ENCODE measurements at places on chromosomes 7 and 10.

DNA sequence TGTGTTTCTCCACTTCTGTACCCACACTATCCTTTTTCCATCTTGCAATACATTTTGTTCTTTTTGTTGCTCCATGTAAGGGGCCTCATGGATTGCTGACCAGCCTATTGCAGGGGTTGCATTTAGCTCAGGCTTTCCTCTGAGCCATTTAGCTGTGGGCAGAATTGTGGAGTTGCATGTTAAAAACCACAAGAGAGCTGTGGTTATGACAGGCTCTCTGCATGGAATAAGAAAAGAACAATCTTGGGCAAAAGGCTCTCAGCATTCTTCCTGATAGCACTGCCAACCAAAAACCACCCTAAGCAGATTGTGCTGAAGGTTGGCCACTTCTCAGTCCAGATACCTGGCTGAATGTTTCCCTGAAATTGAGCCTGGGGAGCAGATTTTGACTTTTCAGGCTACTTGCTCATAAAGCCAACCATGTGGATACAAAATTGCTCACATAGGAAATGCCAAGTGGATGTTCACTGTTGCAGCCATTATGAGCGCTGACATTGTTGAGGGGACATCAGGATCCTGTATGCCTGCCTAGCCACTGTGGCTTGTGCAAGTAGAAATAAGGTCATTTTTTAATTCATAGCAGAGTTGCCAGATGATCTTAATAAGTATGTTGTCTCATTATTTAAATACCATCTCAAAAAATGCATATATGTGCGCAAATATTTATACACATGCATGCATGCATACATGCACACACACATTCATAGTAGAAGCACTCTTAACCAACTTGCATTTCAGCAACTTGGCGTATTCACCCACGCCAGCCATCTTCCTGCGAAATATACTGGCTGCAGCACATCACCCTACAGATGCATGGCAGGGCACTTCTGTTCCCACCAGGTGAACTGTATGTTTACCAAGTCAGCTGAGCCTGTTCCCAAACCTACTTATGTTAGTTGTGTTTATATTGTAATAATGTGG is 695.4 kb downstream of the LRMDA start:
- DNase-seq = no peak

DNA sequence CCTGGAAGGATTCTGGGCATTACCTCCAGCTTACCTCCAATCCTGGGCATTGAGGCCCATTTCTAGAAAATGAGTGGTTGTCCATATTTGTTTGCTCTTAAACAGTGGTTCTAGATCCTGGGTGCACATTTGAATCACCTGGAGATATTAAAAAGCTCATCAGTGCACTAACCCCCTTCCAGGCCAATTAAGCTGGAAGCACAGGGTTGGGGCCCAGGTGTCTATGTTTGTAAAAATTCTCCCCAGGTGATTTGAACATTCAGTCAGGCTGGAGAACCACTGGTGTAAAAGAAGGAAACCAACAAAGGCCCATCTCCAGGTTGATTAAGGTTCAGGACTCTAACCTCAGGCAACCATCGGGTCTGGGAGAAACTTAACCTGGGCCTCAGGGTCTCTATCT is 102.6 kb upstream of the NANOS1 start:
- no peak for DNase-seq

- DNase-seq = no peak
These were observed 1.1 kb downstream of the NDUFB2 start for GRCh38 chr7:140697447-140698143.

GRCh38 chr7:134339475-134339874 is 22.7 kb upstream of the SLC35B4 start:
- no peak for DNase-seq

- no peak for DNase-seq
These were observed 169.3 kb upstream of the MAGI2 start for GRCh38 chr7:79622781-79623180.

DNA sequence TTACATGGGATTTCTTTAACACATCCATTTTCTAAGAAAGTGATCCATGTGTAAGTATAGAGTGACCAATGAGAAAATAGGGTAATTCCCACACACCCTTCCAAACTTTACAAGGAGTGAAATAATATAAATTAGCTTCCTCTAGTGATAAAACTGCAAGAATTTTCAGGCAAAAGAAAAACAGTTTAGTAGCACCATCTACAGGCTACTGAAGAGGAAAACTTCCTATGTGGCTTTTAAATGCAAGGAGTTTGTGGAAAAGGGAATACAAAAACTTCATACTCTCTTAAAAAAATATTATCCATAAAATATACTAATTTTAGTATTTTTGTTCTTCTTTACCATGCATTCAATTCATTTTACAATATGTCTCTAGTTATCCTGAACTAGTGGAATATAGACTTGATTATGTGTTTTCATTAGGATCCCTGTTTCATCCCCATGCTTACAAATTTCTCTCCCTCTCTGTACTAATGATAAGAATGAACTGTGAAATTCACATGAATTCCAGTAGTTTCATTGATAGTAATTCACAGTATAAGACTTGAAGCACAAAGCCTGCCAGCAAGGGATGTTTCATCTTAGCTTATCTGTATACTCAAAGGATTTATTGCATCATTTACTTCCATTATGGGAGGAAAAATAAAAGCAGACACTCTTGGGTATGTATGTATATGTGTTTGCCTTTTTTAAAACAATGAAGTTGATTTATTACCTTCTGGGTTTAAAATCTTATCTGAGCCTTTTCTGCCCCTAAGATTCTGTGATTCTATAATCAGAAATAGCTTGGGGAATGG is 442.9 kb downstream of the AUTS2 start:
- no peak for DNase-seq

DNA sequence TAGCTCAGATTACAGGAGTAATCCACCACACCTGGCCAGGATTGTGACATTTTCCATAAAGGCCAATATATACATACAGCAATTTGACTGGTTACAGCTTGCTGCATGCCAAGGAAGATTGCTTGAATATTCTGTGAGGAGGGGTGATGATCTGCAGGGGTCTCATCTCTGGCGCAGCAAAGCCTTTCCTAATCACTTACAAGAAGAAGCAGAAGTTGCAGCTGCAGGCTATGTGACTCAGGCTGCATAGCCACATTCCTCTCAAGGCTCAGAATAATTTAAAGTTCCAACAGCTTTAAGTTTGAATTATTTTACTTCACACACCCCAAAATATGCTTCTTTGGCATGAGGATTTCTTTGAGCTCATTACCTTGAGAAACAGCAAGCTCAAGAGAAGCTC is 11.4 kb upstream of the RASGEF1A start:
- DNase-seq = no peak

DNA sequence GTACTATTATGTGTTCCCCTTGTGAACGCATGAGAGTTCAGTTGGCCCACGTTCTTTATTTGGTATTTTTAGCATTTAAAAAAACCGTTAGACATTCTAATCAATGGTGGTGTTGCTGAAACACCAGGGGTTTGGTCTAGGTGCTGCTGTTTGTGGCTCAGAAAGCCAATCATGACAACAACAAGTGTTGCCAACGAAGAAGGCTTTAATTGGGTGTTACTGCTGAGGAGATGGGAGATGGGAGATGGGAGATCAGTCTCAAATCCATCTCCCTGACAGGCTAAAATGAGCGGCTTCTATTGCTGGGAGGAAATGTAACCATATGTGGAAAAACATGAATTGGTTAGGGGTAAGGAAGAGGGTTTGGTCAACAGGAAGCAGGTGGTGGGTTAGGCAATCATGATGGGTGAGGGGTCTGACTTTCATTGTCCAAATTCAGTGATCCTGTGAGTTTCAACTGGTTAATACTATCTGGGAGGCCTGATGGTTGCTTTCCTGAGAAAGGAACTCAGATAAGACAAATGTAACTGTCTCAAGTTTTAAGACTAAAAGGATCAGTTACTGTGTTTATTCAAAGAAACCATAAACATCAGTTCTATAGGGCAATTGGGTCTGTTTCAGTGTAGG is 4.6 kb upstream of the ZNF425 start:
- DNase-seq = no peak

DNA sequence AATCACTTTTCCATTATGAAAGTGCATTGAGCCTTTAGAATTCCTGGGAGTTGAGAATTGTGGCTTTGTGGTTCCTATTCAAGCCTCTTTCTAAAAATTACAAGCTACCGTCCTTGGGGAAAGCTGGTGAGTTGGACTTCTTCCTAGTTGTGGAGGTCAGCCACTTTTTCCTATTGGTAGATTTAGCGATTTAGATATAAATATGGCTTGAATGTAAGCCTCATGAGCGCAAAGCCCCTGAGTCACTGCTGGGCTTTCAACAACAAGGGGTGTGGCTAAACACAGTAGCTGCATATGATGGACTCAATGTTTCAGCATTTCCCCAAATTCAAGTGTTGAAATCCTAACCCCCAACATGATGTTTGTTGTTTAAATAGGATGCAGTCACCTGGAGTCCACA is 150.0 kb upstream of the IGFBP3 start:
- DNase-seq = no peak

GRCh38 chr10:114777415-114777814 is 44.2 kb upstream of the FHIP2A start:
- no peak for DNase-seq

GRCh38 chr7:130191791-130192190 is 13.4 kb downstream of the TMEM209 start:
- no peak for DNase-seq

GRCh38 chr7:22569586-22570321 is 69.8 kb upstream of the STEAP1B start:
- no peak for DNase-seq

GRCh38 chr7:89813081-89813480 is 341.2 kb upstream of the STEAP1 start:
- DNase-seq = no peak

- DNase-seq = no peak
These were observed 448.8 kb downstream of the GRM8 start for GRCh38 chr7:126803990-126804389.

GRCh38 chr7:112136271-112137008 is 69.8 kb downstream of the DOCK4 start:
- DNase-seq = no peak

DNA sequence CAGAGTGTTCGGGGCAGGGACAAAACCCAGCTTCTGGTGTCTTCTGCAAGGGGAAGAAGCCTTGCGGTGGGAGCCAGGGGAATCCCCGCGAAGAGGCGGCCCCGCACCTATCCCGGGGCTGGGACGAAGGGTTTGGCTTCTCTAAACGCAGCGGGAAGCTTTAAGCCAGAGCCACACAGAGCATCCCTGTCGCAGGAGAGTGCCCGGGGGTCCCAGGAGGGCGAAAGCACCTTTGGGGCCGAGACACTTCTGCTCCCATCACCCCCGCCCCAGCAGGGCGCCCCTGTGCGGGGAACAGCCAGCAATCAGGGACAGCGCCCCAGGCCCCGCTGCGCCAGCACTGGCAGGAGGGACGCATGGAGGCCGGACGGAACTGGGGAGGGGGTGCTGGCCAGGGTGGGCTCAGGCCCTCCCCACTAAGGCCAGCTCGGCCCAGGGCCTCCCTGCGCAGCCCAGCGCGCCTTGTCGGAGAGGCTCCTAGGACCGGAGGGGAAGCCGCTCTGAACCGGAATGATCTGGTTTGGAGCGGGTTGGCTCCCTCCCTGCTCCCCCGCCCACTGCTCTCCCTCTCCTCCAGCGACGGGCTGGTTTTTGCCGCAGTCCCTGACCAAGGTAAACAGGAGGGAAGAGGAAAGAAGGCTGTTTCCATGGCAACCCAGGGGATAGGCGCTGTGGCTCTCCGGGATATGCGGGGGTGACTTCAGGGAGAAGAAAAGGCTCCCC is 63.9 kb downstream of the TMEM209 start:
- peak; percentile 55 for DNase-seq

DNA sequence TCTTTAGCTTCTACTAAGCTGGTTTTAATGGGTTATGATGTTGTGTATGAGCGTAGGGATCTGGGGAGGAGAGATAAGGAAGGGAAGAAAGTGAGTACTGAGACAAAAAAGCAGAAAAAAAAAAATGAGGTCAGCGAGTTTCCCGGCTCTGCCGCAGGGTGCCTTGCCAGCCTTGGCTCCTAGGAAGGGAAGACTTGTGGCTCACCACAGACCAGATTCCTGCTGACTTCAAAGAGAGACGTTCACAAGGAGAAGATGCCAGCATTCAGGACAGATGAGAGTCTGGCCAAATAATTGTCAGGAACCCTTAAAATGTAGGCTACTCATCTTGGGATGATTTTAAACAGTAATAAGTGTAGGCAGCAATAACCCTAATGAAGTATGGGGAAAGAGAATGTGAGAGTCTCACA is 11.4 kb upstream of the FAS start:
- no peak for DNase-seq

GRCh38 chr7:15459018-15459615 is 102.7 kb downstream of the AGMO start:
- DNase-seq = no peak

DNA sequence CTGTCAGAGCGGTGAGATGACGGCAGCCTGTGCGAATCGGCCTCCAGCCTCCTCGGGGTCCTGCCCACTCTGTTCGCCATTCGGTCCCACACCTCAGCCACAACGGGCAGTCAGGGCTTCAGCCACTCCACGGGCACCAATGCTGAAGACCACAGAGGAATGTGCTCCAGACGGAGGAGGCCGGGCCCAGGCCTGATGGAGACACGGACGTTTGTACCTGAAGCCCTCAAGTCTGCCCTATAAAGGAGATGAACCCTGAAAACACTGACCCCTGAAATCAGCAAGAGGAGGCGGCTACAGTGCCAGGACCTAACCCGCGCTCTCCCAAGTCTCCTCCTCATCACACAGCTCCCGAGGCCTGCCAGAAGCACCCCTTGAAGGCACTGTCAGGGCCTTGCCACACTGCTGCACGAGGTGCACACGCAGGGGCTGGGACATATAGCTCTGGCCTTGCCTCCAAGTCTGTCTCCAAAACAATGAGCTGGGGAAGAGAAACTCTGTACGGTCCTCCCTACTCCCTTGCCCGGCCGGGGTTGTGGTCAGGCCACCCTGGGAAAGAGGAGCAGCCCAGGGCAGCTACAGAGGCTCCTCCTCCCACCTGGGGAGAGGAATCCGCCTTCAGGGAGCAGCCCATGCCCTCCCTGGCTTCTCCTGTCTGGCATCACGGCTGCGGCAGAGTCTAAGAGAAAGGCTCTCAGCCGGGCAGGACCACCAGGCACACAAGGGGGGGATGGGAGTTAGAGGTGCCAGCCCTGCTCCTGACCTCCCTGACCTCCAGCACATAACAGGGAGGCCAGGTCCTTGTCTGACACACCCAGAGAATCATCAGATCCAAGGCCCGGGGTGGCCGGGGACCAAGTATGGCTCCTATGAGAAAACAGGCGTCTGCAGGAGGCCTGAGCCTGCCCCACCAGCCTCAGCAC is 310.1 kb downstream of the PTPRN2 start:
- DNase-seq = no peak

DNA sequence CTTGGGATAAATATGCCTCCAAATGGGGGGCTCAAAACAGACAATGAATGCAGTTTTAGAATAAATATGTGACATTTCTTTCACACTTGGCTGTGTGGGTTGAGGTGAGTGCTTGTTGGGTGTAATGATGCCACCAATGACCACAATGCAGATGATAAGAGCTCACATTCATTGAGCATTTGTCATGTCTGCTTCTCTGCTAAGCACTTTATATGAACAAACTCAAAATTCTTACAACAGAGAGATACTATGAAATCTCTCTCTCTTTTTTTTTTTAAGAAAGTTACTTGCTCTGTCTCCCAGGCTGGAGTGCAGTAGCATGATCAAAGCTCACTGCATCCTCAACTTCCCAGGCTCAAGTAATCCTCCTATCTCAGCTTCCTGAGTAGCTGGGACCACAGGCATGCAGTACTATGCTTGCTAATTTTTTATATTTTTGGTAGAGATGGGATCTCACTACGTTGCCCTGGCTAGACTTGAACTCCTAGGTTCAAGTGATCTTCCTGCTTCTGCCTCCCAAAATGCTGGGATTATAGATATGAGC is 185.4 kb downstream of the JCAD start:
- DNase-seq = no peak

GRCh38 chr7:32494946-32495297 is 367 bp upstream of the AVL9 start:
- DNase-seq = no peak

Data from stimulated activated CD4-positive, alpha-beta T cell treated with anti-CD3 and anti-CD28 coated beads, Interleukin-4, amount 100 ng/mL, for 24 hours (primary cell).